ENCODE measurements at places on chromosomes 12 and 14.

DNA sequence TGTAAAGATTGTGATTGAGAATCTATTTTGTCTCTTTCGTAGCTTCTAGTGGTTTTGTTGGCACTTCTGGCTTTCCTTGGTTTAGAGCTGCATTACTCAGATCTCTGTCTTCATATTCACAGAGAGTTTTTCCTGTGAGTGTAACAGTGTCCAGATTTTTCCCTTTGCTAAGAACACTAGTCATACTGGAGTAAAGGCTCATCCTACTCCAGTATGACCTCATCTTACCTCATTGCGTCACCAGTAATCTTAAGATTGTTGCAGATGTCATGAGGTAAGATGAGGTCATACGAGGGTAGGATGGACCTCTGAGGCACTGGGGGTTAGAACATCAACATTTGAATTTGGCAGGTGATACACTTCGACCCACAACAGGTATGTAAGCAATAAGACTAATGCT, 461.2 kb downstream of the FLRT2 start:
- no peak for DNase-seq

GRCh38 chr12:93612776-93613175, 40.3 kb downstream of the SOCS2 start:
- no peak for DNase-seq

- DNase-seq: no peak
These were observed 459.5 kb downstream of the RMST start for GRCh38 chr12:97921979-97922722.

GRCh38 chr14:96461950-96462798, 40.0 kb upstream of the PAPOLA start:
- DNase-seq: no peak

DNA sequence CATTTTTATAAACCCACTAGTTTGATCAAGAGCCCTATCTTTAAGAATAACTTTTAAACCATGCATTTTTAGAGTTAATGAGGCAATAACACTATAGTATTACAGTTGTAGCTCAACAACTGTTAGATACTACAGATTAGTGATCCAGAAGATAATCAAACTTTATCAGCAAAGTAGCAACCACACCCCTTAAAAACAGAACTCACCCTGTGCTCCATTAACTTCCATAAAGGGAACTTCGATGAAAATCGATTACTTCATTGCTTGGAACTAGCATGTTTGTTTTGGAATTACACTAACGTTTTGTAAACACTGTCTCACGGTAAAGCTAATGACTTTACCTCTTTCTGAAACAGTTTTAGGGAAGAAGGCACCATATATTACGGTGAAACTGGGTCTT, 1.4 kb downstream of the SGPP1 start:
- DNase-seq: no peak

- DNase-seq: no peak
These were observed 12.7 kb downstream of the SERPINA5 start for GRCh38 chr14:94593749-94594431.

GRCh38 chr14:92453691-92454090, 59.9 kb upstream of the RIN3 start:
- no peak for DNase-seq

DNA sequence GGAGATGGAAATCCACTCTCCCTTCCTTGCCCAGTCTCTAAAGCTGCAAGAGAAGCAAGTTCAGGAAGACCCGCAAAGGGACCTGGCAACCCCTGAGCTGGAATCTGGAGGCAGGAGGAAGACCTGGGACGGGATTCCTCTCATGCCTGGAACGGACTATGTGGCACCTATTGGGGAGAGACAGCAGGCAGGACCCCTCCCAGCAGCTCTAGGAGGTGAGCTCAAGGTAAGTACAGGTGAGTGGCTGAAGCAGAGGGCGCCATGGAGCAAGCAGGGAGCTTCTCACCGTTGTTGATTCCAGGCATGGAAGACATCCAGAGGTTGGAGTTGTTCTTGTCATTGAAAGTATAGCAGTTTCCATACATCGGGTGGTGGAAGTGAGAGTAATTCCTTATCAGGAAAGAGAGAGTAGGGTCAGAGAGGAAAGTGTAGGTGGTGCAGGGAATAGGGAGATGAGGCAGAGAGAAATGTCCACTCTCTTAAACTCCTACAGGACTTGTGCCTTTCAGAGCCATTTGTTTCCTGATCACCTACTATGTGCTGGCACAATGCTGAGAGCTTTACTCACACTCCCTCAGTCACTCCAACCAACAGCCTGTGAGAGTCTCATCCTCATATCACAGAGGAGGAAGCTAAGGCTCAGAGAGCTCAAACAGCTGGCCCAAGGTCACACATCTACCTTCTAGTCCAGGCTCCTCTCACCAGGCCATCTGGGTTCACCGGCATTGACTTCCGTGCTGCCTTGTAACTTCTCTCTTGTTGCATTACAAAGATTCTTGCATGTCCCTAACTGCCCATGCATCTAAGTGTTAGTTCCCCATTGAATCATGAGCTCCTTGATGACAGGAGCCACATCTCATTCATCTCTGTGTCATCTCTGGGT, 13.9 kb upstream of the TNFRSF1A start:
- DNase-seq: no peak

- DNase-seq: no peak
These were observed 1340.9 kb upstream of the TMEM132C start for GRCh38 chr12:126926023-126926594.
